Occipital lobe (tissue), 3 donors: ENCODE measurements at places on chromosomes 2 and 18.
A peak's percentile ranks its signal among the peaks of the same experiment; 100 is the strongest.

- no peak for DNase-seq
Measured at GRCh38 chr2:195494451-195494850, 162.6 kb upstream of the SLC39A10 start.

GRCh38 chr2:130160131-130160530 is 15.2 kb upstream of the CCDC74B start:
- DNase-seq: no peak

DNA sequence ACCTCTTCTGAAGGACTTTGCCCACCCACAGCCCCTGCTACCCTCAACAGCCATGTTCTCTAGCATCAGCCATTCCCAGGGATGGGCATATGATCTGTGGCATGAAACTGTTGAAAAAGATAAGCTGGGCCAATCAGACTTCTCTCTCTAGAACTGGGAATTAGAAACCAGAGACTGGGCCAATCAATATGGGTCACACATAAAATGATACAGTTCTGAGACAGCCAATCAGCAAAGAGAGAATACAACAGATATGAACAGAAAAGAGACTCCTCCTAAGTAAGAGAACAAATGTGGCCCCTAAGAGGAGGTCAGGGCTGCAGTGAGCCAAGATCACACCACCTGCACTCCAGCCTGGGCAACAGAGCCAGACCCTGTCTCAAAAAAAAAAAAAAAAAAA is 2.1 kb downstream of the KIDINS220 start:
- DNase-seq: no peak

- no peak for DNase-seq
Measured at GRCh38 chr2:222404151-222404905, 20.0 kb upstream of the SGPP2 start.

GRCh38 chr18:13501543-13501887 is 224.8 kb downstream of the FAM210A start:
- no peak for DNase-seq

DNA sequence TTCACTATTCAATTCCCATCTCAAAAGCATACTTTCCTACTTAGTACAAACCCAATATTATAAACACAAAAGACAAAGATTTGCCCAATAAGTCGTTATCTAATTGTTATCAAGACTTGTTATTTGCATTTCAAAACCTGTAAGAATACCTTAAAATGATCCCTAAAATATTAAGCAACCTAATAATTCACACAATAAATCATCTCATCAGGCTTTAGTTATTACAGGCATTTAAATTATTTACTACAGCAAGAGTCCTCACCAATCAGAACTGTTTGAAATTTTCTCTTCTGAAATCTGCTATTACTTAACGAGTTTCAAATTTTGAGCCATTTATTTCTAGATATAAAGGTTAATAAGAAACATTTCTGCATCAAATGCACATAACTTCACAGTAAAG is 1.6 kb downstream of the CCDC88A start:
- DNase-seq: no peak

DNA sequence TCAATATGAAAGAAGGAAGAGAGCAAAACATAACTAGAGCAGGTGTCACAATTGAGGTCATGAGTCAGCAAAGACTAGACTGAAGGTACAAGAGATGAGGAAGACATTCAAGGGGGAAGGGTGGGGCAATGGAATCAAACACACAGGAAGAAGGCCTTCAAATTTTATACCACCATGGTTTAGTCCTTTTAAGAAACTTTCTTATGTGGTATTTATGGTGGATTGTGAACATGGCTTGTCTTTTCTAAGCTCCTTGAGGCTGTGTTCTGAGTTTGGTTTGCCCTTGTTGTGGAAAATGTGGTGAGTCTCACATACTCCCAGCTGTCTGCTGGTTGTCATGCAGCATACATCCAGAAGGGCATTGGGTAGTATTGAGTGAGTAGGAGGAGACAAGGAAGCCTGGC is 62.1 kb downstream of the NABP1 start:
- no peak for DNase-seq

DNA sequence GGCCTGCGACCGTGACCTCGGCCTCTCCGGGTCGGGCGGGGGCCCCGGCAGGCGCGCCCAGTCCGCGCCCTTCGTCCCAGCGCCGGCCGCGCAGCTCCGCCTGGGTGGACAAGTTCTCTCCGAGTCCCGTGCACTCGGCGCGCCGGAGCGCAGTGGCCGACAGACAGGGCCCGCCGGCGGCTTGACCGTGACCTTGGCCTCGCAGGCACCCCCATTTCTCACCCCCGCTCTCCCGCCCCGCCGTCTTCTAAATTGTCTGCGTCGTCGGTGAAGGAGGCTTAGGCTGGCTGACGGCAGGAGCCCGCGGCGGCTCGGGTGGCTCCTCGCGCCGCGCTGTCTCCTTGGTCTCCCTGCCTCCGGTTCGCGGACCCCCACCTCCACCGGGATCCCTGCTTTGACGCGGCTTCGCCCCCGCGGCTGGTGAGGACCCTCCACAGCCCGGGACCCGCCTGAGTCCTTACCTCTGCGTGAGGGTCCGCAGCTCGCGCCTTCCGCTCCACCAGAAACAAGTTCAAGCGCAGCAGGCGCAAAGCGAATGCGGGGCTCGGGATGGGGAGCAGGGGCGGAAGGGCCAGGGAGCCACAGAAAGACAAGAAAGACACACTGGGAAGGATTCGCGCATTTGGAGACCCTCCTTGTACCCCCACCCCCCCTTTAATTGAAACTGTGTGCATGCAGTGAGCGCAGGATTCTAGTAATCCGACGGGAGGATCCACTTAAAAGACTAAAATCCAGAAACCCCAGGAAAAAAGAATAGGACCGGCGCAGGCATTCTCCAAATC is 4.0 kb downstream of the PTGR3 start:
- no peak for DNase-seq

- no peak for DNase-seq
Measured at GRCh38 chr2:200050921-200051610, 95.7 kb downstream of the MAIP1 start.

DNA sequence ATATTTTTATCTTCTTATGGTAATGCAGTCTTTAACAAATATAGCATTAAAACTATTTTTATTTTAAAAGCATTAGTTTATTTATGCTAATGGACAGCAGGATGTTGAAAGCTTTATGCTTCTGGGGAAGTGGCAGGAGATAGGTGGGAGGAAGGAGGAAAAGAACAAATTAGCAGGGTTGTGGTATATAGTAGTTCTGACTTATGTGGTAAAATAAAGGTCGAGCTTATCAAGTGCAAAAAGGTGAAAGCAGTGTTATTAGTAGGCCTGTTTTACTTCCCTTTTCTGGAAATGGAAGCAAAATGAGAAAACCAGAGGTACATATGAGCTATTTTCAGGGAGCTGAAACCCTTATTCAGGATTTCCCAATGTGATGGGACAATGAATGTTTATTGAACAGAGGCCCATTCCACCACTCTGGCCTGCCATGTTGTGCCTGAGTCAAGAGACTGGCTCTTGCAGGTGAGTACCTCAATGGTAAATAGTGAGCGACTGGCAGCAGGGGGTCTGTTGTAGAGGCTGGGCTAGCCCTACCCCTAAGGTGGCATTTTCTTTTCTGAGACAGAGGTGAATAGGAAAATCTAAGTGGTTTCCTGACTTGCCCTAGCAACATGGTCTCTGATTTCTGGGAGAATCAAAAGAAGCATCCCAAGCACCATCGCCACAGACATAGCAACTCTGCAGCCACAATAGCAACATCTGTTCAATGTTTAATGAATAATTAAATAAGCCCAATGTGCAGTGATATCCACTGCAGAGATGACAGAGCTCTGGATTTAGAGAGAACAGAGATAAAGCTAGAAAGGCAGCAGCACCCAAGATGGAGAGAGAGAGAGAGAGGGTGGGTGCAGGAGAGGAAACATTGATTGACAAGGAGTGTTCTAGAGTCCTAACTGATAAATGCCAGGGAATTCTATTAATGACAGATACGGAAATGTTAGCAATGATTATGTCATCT is 119.7 kb downstream of the UPP2 start:
- no peak for DNase-seq

DNA sequence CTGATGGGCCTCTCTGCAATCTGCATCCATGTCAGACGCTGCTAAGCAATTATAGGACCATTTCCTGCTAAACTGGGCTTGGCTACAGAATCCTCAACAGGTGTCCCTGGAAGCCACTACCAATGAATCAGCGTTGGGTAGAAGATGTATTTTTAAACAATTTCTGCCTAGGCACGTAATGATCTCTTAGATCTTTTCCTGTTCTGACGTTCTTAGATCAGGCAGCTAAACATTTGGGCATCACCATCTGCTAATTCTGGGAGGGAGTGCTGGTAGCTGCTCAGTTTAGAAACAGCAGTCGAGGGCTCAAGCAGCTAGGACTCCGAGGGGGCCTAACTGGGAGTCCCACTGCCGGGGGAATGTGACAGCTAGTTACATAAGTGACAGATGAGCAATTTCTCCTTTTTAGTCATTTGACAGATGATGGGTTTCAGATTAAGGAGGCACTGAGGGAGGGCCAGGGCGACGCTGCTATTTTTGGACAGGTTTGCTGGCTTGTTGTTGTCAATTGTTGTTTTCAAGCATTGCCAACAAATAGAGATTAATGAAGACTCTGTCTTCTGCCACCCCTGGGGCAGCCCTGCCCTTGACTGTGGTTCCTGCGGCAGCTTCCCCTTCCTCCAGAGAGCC is 92.7 kb downstream of the MRO start:
- peak; percentile 35 for DNase-seq

GRCh38 chr2:120988700-120989511 is 253.2 kb downstream of the GLI2 start:
- no peak for DNase-seq

DNA sequence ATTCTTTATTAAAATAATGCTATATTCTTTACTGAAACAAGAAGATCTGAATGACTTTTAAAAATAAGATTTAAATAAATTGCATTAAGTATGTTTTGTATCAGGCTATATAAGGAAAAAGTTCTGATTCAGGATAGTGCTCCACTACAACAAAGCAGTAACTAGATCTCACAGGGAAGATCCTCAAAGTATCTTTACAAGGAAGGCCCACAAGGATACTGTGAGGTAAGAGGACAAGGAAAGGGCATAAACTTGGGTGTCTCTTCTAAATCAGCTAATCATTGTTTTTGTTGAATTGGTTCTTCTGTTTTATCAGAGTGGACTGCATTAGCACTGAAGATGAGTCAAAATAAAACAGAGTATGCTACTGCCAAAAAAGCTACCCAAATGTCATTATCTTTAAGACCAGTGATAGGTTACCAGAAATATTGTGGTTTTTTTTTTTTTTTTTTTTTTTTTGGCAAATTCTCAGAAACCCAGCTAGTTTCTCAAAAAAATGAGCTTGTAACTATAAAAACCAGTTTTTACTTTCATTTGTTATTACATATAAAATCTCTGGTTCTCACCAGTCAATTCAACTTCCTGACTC is 160.9 kb downstream of the BAZ2B start:
- DNase-seq: no peak

- no peak for DNase-seq
Measured at GRCh38 chr2:106068451-106068850, 125.7 kb downstream of the UXS1 start.

DNA sequence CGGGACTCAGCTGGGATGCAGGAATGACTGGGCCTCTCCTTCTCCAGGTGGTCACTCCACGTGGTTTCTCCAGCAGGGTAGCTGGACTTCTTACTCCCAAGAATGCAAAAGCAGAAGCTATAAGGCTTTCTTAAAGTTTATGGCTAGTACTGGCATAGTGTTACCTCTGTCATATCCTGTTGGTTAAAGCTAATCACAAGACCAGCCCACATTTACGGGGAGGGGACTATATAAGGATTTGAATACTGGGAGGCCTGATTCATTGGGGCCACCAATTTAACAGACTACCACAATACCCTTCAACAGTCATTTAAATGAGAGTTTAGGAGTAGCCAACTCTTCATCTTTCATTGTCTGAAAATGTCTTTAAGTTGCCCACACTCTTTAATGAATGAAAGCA is 94.4 kb upstream of the TSPYL6 start:
- DNase-seq: no peak

DNA sequence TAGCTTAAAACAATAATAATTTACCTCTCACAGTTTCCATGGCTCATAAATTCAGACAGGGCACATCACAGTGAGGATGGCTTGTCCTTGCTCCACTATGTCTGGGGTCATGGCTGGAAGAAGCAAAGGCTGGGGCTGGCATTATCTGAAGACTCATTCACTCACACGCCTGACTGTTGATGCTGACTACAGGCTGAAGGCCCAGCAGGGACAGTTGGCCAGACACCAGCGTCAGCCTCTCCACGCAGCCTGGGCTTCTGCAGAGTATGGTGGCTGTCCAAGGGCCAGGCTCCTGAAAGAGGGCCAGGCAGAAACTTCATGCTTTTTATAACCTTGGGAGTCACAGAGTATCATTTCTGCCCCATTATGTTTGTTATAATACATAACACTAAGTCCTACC is 33.4 kb downstream of the YPEL5 start:
- DNase-seq: no peak

GRCh38 chr2:8638327-8638726 is 43.5 kb upstream of the ID2 start:
- no peak for DNase-seq

GRCh38 chr2:42095923-42096408 is 48.1 kb downstream of the PKDCC start:
- DNase-seq: peak; percentile 20

- no peak for DNase-seq
Measured at GRCh38 chr18:78584459-78585022, 395.1 kb upstream of the SALL3 start.

DNA sequence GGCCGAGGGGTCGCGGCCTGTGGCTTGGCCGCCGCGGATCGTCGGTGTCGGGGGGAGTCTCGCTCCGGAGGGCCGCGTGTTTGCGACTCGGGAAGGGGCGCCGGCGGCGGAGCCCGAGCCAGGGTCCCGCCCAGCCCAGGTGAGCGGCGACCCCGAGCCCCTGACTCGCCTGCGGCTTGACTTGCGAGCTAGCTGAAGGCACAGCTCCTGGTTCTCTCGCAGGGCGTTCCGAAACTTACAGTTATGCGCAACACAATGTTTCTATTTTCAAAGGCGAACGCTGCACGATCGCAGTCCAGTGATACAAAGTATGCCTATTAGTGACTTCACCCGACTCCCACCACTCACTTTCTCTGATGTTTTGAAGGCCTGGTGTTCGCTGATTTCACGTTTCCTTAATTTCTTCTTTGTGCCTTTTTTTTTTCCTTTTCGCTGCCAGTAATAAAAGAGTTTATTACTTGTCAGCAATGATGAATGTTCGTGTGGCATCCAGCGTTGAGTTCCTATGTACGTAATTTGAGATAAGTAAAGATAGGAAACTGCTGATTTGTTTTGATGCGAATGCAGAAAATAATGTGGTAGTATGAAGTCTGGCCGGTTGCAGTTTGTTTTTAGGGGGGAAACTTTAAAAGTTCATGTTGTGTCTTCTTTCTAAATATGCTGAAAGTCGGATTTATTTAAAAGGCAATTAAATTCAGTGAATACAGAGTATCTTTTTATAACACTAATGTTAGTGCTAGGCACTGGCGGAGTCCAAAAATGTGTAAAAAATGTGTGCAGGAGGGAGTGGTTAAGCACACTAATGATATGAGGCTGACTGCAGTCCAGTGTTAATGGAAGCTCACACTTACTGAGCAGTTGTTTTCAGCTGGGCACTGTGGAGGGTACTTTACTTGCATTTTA is 706 bp downstream of the UBXN2A start:
- no peak for DNase-seq

GRCh38 chr2:104599787-104600510 is 254.0 kb upstream of the POU3F3 start:
- DNase-seq: peak; percentile 35

- DNase-seq: no peak
Measured at GRCh38 chr2:173145454-173145853, 69.8 kb downstream of the MAP3K20 start.
